Endothelial cell of umbilical vein (primary cell): ENCODE measurements at places on chromosomes 3 and 15.

DNA sequence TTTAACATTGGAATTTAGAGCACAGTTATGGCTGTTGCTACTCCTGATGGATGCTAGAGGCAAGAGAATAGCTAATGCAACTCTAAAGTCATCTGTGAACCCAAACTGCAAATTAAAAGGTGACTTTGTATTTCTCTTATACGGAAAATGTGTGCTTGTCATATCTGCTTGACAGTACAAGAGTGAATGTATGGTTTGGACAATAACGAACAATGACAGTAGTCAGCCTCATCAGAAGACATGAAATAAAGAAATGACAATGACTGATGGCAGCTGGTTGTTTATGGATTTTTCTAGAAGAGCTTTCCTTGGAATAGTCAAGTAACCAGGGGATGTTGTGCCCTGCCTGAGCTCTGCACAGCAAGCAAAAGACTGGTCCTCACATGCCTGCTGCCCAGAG lies 168.8 kb upstream of the FEZF2 start:
- no peak for DNase-seq

DNA sequence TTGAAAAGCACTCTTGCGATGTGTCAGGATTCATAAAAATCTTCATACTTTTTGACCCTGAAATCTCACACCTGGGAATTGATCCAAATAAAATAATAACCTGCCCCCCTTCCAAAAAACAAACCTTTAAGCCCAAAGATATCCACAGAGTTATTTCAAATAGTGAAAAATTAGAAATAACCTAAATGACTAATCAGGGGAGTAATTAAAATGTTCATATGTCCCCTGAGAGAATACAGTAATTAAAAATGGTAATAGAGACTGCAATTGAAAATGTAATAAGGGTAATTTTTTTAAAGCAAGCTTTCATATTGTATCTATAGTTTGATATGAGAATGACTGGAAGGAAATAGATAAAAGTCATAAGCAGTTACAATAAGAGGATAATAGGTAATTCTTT lies 68.0 kb downstream of the CALML4 start:
- no peak for DNase-seq

DNA sequence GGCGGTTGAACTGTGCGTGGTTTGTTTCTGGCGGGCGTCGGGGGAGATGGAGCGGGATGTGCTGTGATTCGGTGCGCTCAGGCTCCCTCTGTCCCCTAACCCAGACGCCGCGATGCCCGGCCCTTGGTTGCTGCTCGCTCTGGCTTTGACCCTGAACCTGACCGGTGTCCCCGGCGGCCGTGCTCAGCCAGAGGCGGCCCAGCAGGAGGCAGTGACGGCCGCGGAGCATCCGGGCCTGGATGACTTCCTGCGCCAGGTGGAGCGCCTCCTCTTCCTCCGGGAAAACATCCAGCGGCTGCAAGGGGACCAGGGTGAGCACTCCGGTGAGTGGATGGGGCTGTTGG lies 1.2 kb downstream of the TRH start:
- DNase-seq: no peak

DNA sequence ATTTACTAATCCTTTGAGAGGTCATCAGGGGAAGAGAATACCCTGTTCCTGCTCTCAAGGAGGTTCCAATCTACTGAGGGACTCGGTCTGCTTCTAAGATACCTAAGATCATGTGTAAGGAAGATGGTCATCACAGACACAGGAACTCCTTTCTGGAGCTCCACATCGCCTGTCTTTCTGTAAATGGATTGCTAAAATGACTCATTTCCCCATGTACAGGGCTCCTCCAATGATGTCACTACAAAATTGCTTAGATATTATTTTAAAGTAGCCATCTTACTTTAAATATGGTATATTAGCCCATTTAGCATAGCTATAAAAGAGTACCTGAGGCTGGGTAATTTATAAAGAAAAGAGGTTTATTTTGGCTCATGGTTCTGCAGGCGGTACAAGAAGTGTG lies 206.1 kb upstream of the PROK2 start:
- no peak for DNase-seq

DNA sequence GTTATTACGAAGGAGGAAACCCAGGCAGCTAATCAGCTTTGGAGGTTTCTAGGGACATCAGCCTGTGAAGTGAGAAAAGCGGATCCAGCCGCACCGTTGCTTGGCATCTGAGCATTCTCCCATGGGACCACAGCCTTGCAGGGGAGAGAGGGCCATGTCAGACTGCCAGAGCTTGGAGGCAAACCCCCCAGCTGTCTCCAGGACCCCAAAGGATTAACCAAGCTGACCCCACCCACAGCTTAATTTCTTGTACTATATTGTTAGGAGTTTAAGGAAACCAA lies 5.1 kb downstream of the IGDCC3 start:
- DNase-seq: no peak

GRCh38 chr3:42572278-42572677 lies 9.5 kb downstream of the SEC22C start:
- peak; percentile 49 for DNase-seq

- no peak for DNase-seq
These were observed 12.0 kb downstream of the RAB6B start for GRCh38 chr3:133883641-133884040.

GRCh38 chr3:86865506-86865905 lies 125.4 kb downstream of the VGLL3 start:
- no peak for DNase-seq

DNA sequence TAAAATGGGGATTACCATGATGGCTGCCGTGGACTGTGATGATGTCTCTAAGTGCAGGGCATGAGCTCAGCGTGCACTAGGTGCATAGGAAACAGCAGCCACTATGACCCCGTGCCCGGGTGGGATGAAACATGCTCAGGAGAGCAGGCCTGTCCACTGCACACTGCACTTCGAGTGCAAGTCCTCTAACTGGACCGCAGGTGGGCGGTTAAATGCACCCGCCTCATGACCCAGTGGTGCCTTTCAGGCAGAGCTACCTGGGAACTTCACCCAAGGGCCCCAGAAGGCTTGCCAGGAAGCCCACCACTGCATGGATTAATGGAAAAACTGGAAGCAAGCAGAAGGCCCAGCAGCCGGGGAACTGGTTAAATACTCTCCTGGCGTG lies 34.0 kb downstream of the PRKCD start:
- DNase-seq: no peak

DNA sequence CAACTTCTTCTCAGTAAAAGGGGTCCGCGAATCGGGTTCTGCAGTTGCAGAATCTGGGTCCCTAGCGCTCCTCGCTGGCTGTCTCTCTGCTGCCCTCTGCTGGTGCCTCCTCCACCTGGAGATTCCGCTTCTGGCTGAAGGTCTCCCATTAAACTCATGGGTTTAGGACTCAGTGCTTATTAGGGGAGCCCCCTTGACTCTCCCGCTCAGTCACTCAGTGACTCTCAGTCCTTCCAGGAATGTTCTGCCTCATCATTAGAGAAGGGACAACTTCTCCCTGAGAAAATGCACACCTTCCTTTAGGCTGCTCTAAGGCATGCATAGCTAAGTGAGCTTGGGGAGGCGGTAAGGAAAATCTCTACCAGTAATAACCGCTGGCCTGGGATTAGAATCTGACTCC lies 7.1 kb downstream of the CPN2 start:
- peak; percentile 64 for DNase-seq

DNA sequence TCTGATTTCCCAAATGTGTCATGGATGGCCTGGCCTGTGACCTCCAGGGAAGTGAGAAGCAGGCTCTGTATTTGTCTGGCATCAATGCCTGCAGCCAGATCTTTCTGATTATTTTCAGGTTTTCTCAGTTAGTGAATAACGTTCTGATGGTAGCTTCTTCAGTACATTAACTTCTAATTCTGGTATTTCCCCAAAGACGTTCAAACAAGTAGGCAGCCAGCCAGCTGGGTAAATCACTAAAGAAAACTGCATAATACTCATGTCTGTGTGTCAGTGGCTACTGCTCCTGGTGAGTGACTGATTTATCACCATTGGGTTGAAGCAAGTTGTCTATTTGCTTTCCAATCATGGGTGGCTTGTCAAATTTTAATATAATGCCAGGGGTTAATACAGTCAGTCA lies 162.6 kb upstream of the PFN2 start:
- DNase-seq: no peak

- no peak for DNase-seq
These were observed 257.8 kb downstream of the CD47 start for GRCh38 chr3:107833043-107833442.

GRCh38 chr15:90497376-90497775 lies 32.3 kb upstream of the CRTC3 start:
- no peak for DNase-seq

DNA sequence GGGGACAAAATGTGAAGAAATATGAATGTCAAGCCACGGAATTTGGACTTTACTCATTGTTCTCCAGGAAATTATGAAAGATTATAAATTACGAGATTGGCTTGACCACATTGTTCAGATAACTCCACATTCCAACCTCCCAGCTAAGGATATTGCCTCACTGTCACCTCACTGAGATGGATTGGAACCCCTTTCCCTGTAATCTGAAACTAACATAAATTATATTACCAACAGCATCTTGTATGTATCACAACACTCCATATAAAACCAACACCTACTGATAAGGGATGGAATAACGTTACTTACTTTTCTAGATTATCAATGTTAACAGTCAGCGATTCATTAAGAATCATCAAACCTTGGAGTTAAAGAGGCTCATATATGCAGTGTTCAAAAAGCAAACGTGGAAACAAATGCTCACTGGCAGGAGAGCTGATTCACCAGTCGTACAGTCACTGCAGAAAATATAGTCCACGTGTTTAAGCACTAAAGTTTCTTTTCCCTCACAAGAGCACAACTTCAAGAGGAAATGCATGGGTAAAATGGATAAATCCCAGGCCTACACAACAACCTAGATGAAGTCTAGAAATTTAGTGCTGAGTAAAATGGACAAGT lies 451.5 kb downstream of the FGF12 start:
- DNase-seq: peak; percentile 42

- DNase-seq: no peak
These were observed 1.2 kb upstream of the CAPN3 start for GRCh38 chr15:42358141-42358540.

- no peak for DNase-seq
These were observed 2.0 kb upstream of the TRIM59 start for GRCh38 chr3:160451602-160452001.

GRCh38 chr3:133527081-133527715 lies 46.3 kb upstream of the CDV3 start:
- no peak for DNase-seq

DNA sequence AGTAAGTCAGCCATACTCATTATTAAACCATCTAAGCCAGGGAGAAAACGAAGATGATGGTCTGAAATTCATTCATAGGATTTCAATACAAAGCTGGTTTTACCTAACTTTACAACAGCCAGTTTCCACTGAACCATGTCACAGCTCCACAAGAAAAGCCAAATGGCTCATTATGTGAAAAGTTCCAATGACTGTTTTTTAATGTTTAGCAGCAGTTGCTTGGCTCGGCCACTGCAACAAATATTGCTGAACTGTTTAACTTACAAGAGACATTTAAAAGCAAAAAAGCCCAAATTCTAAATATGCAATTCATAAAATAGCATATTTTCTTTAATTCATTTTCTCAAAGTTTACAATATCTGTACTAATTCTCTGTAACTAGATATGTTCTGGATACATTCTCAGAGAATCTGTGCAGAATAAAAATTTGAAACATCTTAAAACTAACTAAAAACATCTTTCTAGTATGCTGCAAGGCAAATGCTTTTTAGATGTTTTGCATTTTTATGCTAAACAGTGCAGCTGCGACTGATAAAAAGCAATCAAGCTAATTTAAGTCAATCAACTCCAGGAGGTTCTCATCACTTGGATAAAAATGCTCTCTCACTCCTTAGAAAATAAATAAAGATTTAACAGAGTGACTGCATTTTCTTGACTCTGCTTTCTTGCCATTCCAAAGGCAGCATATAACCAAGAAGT lies 356.5 kb downstream of the ERC2 start:
- DNase-seq: no peak

DNA sequence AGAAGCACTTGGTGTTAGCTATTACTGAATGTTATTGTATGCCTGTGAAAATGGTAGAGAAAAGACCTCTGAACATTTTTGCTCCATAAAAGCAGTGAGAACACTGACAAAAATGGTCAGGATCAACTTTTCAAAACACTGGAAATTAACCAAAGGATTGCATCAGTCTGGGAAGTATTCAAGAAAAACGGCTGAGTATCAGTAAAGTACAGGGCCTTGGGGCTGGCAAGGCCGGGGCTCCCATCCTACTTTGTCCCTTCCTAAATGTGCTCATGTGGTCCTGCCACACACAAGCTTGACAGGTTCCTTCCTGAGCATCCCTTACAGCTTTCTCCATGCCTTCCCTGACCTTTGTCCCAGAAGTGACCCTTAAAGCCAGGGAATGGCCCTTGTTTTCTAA lies 84.0 kb downstream of the CFAP20DC start:
- no peak for DNase-seq

DNA sequence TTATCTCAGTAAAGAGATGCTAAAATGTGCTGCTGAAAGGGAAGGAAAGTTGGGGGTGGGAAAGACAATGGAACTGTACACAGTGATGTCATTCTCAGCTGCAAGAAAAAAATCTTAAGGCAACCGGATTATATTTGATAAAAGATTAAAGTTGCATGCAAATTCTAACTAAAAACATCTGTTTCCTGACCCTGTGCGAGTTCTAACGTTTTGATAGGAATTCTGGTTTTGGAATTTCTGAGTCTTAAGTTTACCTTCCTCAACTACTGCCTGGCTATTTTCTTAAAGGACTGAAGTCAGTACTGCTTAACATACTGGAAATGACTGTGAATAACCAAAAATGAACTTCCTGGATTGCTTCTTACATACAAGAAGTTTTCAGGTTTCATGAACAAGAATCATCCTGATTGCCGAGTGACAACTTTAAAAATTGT lies 115.5 kb downstream of the SLC25A26 start:
- peak; percentile 96 for DNase-seq

GRCh38 chr15:45690581-45691260 lies 55.9 kb downstream of the SQOR start:
- no peak for DNase-seq

- DNase-seq: no peak
These were observed 104.8 kb upstream of the CHRNA7 start for GRCh38 chr15:31925541-31925940.

DNA sequence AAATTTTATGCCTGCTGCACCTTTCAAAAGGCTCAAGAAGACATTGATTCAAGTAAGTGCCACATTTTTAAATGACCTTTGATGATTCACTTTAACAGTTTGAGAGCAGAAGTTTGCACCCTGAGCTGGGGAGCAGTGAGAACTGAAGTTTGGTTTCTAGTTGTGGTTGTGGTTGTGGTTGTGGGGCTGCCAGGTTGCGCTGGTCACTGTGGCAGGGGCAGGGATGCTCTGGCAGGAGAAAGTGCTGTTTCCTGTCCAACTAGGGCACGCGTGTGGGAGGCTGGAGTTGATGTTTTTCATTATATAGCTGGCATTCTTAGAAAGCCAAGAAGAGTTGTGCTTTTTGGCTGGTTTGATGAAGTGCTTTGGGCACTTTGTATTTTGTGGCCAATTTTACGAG lies 339.7 kb upstream of the NR2F2 start:
- DNase-seq: no peak

GRCh38 chr3:84292128-84292527 lies 666.7 kb upstream of the CADM2 start:
- no peak for DNase-seq
